ENCODE measurements at places on chromosomes 2 and 18.

DNA sequence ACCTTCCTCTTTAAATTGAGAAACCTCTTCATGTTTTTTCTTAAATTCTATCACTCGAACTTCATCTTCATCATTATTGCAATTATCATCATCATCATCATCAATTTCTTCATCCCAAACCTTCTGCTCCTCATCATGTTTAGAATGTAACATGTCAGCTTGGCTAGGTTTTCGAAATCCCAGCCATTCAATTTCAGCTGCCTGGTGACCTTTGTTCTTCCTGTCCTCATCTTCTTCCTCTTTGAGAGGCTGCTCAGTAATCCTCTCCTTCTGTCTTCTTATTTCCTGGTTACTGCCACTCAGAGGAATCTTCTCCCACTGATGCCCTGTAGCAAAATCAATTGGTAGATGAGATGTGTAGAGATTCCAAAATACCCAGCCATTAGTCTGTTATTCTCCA, 4.2 kb downstream of the ERMN start:
- no peak for DNase-seq

DNA sequence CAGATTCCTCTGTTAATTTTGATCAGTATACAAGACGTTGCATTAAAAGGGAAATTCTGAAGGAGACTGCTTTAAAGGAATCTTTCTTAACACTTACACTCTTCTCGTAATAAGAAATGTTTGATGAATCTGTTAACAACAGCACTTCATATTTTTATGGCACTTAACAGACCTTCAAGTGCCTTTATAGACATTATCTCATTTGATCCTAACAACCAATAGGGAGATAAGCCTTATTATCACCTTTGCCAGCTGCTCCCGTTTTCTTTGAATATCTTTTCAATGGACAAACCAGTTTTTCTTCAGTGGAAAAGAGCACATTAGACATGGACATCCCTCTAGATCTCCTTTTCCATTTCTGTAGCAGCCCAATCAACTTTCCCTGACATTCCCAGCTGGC, 653.0 kb upstream of the FAM98A start:
- DNase-seq = no peak

DNA sequence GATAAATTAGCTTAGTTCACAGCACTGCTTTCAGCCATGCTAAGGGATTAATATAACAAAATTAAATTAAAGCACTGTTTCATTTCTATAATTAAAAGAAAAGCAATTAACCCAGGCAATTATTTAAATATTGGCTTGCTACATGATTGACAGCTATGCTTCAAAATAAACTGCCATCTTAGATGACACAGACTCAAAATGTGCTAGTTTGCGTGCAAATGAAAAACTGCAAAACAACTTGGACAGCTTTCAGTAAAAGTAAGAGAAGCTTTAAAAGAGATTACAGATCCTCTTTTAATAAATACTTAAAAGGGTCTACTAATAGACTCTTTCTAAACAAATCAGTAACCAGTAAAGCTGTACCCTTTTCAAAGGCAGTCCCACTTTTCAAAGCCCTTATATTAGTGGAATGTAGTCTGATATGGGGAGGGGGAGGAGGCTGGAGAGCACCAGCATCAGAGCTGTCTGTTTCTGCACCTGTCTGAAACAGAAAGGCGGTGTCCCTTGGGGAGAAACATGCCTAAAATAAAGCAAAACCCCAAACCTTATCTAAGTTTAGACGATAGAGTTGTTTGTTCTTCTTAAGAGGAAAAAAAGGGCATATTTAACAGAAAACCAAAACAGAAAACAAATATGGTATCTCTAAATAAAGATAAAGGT, 20.8 kb downstream of the EIF2AK3 start:
- no peak for DNase-seq

GRCh38 chr2:55089726-55090125, 39.5 kb upstream of the RTN4 start:
- no peak for DNase-seq

- DNase-seq = no peak
Observed at GRCh38 chr18:38198956-38199355, 633.4 kb upstream of the CELF4 start.

DNA sequence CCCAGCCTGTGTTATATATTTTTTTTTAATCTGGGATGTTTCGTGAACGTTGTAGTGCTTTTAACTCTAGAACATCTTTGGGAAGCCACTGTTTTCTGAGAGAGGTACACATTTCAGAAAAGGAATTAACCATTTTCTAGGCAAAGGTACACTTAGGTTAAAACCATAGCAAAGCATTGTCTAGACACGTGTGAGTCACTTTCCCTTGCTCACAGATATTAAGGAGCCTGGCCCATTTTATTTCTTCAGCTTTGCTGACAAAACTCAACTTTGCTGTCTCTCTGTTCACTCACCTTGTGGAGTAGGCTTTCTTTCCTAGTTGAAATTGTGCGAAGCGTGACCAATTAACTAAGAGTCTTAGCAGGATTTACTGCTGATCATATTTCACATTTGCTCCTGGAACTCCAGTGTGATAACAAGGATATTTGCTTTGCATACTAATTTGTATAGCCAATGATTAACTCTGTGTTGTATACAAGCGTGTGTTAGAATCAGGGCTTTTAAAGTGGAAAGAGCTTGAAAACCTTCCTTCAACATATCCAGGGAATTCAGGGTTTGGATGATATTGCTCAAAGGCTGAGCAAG, 215.0 kb upstream of the AGAP1 start:
- DNase-seq = no peak

GRCh38 chr18:2572892-2573291, 1.5 kb downstream of the NDC80 start:
- DNase-seq = no peak

- DNase-seq = no peak
Observed at GRCh38 chr2:45925636-45926366, 274.3 kb downstream of the PRKCE start.
